CD4-positive, alpha-beta T cell treated with Interleukin-4 for 4 hours (primary cell): ENCODE measurements at places on chromosomes 1 and 21.

DNA sequence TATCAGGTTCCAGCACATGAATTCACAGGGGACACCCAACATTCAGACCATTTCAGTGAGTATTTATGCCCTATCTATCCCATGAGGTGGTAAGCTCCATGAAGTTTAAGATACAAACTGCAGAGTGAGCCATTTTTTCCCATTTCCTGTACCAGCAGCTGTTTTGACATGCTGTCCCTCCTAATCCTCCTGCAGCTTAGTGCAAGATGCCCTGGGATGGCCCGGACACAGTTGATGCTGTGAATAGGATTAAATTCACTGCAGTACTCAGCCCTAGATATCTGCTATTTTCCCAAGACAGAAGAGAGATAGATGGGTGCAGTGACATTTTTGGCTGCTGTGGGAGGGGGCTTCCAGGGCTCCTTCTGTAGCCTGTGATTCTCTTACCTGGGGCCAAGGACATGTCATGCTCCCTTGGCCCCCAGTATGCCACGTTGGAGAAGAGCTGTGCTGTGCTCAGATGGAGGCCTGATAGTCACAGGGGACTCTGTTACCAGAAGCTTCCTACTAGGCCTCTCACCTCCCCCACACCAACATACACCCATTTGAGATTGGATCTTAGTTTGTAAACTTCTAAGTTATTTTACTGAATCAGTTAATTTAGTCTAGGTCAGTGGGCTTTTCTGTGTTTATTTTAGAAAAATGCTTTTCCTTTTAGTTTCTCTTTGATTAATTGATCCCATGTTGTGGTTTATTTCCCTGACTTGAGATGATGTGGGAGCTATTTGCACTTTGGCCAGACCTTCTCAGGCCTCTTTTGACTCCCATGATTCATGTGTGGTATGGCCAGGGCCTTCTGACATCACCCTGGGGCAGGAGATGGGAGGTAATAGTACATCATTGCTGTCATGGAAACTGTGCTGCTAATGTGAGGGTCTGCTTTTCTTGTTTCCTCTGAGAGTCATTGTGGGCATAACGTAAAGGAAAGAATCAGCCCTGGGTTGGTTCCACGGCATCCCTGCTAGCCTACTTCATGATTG is 92.6 kb downstream of the ST3GAL3 start:
- DNase-seq, result no peak

DNA sequence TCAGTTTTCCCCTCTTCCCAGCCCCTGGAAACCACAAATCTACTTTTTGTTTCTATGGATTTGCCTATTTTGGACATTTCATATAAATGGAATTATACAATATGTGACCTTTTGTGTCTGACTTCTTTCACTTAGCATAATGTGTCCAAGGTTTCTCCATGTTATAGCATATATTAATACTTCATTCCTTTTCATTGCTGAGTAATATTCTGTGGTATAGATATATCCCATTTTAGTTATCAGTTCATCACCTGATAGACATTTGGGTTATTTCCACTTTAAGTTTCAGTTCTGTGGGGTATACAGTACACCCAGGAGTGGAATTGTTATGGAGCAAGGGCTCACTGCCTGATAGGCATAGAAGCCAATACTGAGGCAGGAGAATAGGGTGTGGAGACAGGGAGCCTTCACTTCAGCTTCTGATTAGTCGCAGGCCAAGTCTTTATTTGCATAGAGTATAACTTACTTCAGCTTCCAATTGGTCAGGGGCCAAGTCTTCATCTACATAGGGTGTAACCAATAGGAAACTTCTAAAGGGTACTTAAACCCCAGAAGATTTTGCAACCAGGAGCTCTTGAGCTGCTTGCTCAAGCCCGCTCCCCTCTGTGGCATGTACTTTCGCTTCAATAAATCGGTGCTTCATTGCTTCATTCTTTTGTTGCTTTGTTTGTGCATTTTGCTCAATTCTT is 8.3 kb upstream of the NVL start:
- DNase-seq, result no peak

DNA sequence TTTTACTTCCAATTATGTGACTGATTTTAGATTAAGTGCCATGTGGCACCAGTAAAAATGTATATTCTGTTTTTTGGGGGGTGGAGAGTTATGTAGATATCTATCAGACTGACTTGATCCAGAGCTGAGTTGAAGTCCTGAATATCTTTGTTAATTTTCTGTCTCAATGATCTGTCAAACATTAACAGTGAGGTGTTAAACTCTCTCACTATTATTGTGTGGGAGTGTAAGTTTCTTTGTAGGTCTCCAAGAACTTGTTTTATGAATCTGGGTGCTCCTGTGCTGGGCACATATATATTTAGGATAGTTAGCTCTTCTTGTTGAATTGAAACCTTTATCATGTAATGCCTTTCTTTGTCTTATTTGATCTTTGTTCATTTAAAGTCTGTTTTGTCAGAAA is 276.5 kb upstream of the USP25 start:
- DNase-seq, result no peak

GRCh38 chr1:65149351-65150107 is 1.5 kb downstream of the AK4 start:
- no peak for DNase-seq

DNA sequence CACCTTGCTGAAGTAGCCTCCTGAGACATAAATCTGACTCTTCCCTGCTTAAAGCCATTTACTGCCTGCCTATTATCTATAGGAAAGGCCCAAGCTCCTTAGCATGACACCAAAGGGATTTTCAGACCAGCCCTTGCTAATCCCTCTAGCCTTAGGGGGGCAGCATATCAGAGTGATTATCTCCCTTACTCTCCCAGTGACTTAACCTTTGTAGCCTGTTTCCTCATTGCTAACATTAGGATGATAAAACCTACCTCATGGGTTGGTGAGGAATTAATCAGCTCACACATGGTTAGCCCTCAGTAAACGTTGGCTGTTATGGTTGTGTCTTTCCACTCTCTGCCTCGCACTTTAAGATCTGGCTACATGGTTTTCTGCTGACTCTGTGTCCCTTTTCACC is 70.1 kb downstream of the ROR1 start:
- no peak for DNase-seq
